ENCODE measurements at places on chromosomes 13 and 19.

- DNase-seq: no peak
Measured at GRCh38 chr13:109874484-109875454, 88.4 kb upstream of the IRS2 start.

DNA sequence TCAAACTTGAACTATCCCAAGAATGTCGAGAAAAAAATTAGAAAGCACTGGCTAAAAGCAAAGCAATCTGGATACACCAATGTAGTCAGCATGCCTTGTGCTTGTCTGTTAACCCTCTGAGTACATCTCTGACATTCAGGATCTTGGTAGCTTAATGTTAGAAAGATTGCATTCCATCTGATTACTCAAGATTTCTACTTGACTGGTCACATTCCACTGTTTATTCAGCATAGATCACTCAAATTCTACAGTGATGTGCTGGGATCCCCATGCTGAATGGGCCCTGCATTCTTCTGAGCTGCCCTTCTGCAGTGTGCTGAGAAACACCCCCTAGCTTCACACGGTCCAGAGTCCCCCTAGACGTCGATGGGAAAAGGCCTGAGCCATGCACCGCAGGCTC, 295.4 kb upstream of the MAB21L1 start:
- no peak for DNase-seq

- no peak for DNase-seq
Measured at GRCh38 chr13:31878495-31878894, 139.2 kb downstream of the RXFP2 start.

DNA sequence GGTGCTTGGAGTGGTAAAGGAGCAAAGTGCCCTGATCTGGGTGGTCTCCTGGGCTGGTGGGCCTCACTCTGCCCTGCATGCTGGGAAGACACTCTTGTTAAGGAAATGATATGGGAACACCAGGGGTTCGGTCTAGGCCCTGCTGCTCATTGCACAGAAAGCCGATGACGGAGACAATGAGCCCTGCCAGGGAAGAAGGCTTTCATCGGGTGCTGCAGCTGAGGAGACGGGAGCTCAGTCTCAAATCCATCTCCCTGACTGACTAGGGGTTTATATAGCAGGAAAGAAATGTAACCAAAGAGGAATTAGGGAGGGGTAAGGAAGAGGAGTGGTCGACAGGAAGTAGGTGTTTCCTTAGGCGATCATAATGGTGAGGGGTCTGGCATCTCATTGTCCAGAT, 253.4 kb downstream of the TEX29 start:
- no peak for DNase-seq

- peak; percentile 81 for DNase-seq
Measured at GRCh38 chr19:18112989-18113478, 15.5 kb downstream of the MAST3 start.

GRCh38 chr13:114212158-114212495, 22.6 kb upstream of the CDC16 start:
- DNase-seq: no peak

DNA sequence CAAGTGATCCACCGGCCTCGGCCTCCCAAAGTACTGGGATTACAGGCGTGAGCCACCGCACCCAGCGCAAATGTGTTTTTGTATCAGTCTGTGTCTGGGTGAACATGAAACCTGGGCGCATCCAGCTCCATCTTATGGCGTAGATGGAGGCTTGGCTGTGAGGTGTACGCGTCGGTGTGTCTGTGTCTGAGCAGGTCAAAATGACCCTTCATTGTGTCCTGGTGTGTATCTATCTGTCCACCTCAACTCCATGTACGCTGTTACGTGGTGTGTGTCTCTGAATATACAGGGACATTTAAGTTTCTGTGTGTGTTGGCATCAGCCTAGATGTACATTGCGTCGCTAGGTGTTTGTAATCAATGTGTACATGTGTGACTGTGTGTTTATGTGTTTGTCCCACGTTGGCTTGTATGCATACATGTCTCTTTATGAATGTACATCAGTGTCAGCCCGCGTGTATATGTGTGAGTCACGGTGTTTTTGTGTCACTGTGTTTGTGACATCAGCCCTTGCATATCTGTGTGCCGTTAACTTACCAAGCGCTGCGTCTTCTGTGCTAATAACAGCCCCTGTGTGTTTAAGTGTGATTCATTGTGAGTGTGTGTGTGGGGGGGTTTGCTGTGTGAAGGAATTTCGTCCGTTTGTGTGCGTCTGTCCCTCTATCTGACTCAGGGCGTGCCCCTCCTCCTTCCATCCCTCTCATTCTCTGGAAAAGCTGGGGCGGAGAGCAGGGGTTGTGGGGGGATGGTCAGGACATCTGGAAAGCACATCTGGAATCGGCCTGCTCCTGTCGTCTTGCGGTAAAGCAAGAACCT, 6.4 kb downstream of the AXL start:
- DNase-seq: peak; percentile 31

GRCh38 chr19:7471696-7472615, 16.9 kb downstream of the PEX11G start:
- no peak for DNase-seq

GRCh38 chr13:34591129-34591528, 350.9 kb upstream of the NBEA start:
- no peak for DNase-seq

DNA sequence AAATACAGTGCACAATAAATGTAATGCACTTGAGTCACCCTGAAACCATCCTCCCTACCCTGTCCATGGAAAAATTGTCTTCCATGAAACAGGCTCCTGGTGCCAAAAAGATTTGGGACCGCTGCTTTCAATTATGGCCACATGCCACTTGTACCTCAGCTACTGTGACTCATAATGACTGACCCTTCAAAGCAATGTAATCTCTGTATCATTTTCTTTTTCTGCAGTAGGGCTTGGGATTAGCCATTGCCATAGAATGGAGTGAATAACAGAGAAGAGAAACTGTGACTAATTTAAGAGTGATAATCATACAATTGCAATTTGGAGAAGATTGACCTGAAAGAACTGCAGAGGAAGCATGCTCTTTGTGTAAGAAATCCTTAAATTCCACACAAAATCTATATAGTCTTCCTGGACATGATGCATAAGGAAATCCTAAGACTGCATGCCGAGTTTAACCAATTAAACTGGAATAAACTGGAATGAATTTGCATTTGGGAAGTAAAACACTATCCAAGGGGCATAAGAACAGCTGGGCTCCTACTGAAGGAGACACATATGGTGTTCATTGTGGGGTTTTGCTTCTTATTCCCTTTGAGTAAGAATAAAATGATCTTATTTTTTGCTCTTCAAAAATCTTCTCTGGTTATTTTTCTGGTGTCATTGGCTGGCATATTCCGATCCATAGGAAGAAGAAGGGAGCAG, 59.5 kb upstream of the SLC7A1 start:
- no peak for DNase-seq

DNA sequence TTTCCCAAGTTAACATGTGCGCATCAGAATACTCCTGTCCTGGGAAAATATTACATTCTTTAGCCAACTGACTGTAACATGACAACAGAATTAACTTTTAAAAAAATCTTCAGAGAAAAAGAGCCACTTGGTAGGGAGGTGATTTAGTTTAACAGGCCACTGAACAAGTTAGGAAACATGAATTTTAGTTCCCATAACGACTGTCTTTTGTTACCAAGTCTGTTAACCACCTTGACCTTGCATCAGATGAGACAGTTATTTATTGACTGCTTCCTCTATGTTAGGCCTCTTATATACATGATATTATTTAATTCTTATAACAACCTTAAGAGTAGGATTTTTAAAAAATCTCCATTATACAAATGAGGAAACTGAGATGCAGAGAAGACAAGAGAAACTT, 268.6 kb downstream of the NDFIP2 start:
- no peak for DNase-seq

DNA sequence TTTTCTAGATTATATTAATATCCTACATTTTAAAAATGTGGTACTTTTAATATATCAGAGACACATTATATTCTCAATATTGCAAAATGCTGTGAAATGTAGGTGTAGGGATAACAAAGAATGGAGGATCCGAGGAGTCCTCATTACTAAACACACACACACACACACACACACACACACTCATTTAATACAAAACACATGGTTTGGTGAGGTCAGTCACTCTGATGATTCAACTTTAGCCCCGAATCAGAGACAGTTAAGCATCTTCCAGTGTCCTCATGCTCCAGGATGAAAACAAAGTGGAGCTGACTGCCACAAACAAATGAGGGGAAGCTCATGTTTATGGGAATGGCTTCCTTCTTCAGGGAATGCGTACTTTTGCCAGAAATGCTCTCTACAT, 147.5 kb downstream of the CYSLTR2 start:
- DNase-seq: no peak

GRCh38 chr13:44860454-44860853, 128.8 kb downstream of the NUFIP1 start:
- no peak for DNase-seq

DNA sequence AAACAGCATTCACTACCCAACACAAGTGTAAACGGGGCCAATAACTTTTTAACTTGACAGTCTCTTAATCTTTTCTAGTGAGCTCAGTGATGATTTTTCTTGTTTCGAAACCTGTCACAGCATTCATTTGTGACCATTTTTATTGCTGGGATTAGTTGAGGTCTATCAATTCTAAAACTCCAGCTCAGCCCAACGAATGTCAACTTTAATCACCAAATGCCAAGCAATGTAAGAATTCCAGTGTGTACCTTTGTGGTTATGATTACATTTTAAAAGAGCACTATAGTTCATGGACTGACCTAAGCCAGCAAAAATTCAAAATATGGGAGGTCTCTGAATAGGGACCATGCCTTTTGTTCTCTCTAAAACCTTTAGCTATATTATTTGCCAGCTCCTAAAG, 694.3 kb upstream of the SGCG start:
- no peak for DNase-seq

DNA sequence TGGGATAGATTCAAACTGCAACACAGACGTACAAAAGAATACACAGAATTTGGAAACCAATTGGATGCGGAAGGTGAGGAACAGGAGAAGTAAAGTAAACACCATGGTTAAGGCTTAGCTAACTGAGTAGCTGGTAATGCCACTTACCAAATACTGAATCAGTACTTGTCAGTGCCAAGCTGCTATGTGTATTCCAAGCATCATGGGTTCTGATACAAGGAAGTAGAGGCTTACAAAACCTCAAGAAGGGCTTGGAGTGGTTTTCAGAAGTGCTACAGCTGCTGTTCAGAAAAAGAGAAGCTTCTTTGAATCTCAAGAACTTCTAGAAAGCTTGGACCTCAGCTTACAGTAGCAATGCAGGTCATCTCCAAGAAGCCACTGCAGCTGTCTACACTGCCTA, 35.9 kb upstream of the DCT start:
- no peak for DNase-seq

- no peak for DNase-seq
Measured at GRCh38 chr13:45289936-45290563, 50.9 kb downstream of the TPT1 start.

DNA sequence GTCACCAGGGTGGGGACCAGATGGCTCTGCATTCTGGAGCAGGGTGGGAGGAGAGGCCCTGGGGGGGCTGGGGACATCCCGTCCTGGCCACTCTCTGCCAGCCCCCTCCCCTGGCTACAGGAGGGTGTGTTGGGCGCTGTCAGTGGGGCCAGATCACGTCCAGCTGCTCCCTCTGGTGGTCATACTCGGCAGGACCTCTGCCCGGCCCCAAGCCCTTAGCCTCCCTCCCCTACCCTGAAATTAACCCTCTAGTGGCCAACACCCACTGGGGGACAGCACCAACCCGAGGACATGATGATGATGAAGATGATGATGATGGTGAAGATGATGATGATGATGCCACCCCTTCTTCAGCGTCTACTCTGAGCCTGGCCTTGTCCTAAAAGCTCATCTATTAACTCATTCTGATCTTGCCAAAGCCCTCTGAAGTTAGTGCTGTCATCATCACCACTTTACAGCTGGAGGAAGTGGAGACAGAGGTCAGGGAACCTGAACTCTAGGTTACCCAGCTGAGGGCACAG, 590 bp upstream of the LGI4 start:
- DNase-seq: peak; percentile 71

DNA sequence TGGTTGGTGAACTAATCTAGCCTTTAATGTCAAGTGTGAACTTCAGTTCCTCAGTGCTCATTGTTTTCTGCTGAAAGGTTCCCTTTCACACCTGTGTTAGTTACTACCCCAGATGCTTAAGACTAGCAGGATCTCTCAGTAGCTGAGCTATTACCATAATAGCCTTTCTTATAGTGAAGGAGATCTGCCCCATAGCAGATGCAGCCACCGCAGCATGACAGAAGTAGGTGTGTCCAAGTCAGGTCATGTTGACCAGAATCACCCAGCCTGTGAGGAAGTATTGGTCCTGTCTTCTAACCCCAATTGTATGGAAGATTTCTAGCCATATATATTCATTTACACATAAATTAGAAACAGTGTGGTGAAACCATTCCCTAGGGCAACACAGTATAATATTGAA, 37.3 kb downstream of the ZAR1L start:
- no peak for DNase-seq

DNA sequence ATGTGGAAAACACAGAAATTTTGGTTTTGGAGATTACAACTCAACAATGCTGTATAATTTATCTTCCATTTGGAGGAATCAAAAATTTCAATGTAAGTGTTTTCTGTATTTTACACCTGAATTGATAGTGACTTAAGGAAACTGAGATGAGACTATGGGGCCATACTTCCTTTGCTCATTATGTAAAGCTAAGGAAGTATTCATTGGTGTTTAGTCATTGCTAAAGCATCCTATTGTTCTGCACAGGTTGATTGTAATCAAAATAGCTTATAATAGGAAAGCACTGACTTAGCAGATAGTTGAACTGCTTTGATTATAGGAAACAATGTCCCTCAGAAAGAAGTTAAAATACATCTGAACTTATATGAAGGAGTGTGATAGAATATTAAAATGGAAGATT, 244.4 kb upstream of the SLITRK5 start:
- DNase-seq: no peak

DNA sequence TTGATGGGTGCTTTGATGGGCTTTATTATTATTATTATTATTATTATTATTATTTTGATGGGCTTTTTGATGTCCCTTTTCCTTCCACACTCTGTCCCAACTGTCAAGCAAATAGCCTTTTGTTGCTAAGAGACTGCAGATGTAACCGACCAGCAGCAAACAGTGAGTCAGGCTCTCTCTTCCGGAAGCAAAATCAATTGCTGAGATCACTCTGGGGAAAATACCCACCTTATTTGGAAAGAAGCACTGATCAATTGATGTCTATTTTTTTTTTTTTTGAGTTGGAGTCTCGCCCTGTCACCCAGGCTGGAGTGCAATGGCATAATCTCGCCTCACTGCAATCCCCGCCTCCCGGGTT, 2.9 kb downstream of the LDLR start:
- no peak for DNase-seq

GRCh38 chr19:48841571-48841970, 5.3 kb upstream of the HSD17B14 start:
- no peak for DNase-seq

DNA sequence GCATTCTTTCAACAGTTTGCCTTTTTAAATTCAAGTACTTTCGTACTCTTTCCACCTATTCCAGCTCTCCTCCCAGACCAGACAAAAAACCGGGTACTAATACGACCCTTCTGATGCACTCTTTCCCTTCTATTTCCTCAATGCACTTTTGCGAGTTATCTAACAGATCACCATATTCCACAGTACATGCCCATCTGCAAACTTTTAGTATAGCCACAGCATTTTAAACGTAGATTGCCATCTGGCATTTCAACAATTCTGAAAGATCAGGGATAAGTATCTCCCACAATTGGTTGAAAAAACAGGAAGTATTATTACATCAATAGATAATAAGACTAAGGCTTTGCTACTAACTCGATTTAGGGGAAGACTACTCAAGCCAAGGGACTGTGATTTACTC, 31.5 kb downstream of the RBM26 start:
- DNase-seq: no peak
